Stimulated activated memory B cell treated with anti-CD40 and anti-IgM and Interleukin-4, amounts not matched to agents 10 μg/mL and 1 μg/mL and 100 μg/mL, for 72 hours (primary cell): ENCODE measurements at places on chromosomes 5 and 9.

DNA sequence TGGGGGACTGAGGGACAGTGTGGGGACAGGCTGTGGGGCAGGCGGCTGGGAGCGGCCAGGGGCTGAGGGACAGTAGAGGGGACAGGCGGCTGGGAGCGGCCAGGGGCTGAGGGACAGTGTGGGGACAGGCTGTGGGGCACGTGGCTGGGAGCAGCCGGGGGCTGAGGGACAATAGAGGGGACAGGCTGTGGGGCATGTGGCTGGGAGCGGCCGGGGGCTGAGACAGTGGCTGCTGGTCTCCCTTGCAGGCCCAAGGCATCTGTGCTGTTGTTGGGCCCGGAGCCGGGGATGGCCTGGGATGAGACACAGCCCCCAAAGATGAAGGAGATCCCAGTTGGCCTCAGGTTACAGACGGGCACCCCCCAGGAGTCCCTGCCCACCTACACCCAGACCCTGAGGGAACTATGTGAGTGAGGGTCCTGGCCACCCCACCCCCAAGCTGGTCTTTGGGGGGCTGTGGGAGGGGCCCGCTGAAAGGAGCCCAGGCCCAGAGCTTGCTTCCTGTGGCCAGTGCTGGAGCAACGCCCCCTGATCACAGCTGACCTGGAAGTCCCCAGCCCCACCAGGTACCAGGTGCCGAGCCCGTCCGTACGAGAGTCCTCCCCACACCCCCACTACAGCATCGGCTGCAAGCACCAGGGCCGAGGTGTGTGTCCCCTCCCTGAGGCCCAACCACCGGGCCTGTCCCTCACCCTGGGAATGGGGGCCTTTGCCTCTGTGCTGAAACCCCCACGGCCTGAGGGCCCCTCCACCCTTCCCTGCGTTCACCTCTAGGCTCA is 593 bp downstream of the STPG3 start:
- no peak for ATAC-seq

DNA sequence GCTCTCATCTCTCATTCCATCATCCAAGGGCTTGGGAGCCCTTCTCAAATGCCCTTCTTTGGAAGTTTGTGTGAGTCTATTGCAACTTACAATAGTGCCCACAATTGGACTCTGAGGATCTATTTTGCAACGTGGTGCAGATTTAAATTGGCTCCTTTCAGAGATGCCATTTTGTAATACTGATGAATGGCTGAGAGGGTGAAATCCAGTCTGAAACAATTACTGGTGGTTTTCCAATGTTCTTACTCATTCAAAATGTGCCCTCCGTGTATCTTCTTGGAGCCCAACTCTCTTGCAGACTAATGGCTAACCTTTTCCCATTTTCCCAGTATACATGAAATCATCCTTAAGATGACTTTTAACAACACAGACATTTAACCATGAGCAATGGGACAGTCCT is 6.1 kb downstream of the ZNF462 start:
- no peak for ATAC-seq

- peak; percentile 63 for ATAC-seq
Measured at GRCh38 chr5:109247986-109248385, 161.8 kb downstream of the PJA2 start.

DNA sequence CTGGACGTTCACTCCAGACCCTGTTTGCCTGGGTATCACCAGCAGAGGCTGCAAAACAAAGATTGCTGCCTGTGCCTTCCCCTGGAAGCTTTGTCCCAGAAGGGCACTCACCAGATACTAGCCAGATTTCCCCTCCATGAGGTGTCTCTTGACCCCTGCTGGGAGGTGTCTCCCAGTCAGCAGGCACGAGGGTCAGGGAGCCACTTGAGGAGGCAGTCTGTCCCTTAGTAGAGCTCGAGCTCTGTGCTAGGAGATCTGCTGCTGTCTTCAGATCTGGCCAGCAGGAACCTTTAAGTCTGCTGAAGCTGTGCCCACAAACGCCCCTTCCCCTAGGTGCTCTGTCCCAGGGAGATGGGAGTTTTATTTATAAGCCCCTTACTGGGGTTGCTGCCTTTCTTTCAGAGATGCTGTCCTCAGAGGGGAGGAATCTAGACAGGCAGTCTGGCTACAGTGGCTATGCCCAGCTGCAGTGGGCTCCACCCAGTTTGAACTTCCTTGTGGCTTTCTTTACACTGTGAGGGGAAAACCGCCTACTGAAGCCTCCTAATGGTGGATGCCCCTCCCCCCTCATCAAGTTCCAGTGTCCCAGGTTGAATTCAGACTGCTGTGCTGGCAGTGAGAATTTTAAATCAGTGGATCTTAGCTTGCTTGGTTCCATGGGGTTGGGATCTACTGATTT is 253.9 kb downstream of the SPATA31D1 start:
- ATAC-seq = no peak

- ATAC-seq = no peak
Measured at GRCh38 chr9:8890695-8891094, 1091.1 kb upstream of the DMAC1 start.

GRCh38 chr5:10684303-10685086 is 76.5 kb downstream of the DAP start:
- ATAC-seq = peak; percentile 84

- peak; percentile 6 for ATAC-seq
Measured at GRCh38 chr5:132011622-132012343, at the start of gene ACSL6. Gene ACSL6, minus strand, starts transcription at chr5:132011658. Its CDS starts 105 bp downstream, at chr5:132011553.

- ATAC-seq = peak; percentile 39
Measured at GRCh38 chr5:102778478-102778877, 23.4 kb downstream of the PAM start.

DNA sequence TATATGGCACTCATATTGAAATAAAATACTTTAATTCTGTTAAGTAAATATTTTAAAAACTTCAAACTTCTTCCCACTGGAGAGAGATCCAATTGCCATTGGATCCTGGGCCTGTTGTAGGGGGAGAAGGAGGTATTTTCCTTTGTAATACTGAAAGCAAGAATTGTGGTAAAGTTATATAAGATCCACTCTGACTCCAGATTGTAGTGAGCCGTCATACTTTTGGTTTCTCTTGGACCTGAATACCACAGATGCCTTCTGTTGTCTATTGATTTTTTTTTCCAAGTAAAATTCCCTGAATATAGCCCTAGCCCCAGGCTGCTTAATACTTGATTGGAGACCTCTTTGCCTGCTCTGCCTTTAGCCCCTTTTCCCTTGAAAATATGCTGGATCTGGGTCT is 86.9 kb downstream of the ATG10 start:
- no peak for ATAC-seq

- ATAC-seq = no peak
Measured at GRCh38 chr5:166342402-166342801, 1949.0 kb upstream of the WWC1 start.

DNA sequence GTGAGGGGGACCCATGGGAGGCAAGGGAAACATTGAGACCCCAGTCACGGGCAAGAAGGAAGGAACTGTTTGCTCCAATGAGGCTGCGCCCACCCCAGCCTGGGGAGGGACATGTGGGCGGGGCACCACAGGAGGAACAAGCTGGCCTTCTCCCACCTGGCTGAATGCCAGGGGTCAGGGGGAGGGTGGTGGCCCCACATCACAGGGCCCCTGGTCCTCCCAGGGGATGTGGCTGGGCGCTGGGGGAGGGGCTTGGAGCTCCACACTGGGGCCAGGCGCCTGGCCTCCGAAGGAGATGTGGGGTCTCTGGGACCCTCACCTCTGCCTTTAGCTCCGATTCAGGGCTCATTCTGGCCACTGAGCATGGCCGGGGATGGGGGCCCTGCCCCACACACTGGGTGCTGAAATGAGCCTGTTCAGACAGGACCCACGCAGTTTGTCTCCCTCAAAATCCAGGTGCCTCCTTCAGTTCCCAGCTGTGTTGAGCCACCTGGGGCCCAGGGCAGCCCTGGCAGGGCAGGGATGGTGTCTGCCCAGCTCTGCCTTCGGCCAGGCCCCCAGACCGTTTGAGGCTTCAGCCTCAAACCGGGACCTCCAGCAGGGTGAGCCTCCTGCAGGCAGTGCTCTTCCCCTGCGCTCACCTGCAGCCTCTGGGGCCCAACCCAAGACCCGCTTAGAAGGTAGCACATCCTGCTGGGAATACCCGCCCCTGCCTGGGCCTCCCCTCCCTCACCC is 33.2 kb upstream of the NOTCH1 start:
- ATAC-seq = peak; percentile 28

DNA sequence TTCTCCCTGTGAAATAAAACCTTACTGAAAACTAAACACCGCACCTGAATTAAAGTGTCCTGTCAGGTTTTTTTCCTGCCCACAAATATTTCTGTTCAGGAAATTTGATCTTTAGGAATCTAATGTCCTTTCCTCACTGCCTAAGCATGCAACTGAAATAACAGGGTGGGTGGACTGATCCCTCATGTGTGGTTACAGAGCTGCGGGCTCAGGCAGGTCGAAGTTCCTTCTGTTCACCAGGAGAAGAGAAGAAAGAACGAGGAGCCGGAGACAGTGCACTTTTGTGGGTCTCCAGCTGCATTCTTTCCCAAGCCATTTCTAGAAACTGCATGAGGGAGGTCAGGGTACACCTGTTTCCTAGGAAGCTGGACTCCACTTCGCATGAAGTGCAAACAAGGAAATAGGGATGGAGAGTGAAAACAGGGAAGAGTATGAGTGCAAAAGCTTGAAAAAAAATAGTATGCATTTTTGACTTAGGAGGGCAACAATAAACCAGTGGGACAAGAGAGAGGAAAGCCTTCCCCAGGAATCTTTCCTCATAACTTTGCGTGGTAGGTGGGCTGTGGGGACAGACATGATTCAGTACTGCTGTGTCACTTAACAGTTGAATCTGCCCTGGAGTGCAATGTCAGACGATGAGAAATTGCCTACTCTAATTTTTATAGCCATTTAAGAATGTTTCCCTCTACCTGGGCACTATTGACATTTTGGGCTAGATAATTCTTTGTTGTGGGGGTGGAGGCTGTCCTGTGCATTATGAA is 60.3 kb downstream of the GCNT1 start:
- no peak for ATAC-seq

- ATAC-seq = no peak
Measured at GRCh38 chr9:34224349-34224748, 45.5 kb downstream of the UBAP1 start.

DNA sequence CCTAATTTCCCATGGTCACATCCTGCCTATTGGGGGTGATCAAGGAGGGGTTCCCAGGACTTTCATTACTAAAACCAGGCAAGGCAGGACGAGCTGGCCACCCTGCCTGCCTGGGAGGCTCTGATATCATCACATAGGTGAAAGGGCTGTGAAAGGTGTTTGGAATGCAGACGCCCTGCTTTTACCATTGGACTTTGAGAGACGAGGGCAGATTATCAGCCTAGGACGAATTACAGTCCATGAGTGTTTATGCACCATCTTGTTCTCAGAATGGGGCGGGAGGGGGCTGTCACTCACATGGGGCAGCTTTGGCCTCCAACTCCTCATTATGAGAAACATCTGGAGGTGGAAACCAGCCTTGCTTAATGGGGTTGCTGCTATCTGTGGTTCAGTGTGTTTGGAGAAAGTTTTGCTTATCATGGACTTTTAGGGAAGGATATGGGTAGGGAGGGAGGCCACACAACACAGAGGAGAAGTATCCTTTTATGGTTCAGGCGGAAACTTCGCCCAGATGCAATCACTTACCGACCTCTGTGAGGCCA is 69.8 kb upstream of the UBTD2 start:
- ATAC-seq = no peak

DNA sequence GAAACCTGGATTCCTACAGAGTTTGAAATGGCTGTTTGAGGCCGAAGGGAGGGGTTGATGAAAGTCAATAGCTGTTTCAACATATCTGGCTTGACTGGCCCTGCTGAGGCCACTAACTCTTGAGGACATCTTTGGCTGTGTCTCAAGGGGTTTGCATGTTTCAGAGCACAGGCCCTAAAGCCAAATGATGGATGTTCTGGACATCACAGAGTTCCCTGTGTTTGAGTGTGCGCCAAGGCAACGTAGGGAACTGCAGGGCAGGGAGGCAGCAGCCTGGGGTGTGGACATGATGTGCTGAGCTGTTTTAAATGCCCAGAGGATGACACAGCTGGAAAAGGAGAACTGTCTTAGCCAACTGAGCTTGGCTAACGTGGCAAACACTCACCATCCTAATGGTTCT is 89.6 kb downstream of the RAPGEF1 start:
- no peak for ATAC-seq

- no peak for ATAC-seq
Measured at GRCh38 chr9:85004818-85005413, 335.4 kb downstream of the NTRK2 start.

DNA sequence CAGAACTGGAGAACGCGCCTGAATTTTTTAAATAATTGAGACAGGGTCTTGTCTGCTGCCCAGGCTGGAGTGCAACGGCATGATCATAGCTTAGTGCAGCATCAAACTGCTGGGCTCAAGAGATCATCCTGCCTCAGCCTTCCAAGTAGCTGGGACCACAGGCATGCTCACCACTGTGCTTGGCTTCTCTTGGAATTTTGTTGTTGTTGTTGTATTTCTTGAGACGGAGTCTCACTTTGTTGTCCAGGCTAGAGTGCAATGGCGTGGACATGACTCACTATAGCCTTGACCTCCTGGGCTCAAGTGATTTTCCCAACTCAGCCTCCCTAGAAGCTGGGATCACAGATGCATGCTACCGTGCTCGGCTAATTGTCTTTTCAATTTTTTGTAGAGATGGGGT is 58.4 kb upstream of the DAB2IP start:
- no peak for ATAC-seq

DNA sequence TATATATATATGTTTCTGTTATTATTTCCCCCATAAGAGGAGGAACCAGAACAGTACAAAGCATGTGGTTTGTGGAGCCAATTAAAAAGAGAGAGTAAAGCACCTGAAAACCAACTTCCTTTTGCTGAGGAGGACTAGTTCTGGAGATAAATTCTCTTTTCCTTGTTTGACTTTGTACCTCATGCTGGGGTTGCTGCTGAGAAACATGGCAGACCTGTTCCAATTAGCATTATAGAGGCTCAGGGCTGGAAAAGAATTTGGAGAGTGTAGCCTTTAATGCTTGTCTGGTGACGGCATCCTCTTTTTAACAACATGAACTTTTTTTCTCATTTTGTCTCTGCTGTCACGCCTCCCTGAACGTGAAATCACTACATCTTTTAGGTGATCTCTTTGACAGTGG is 32.8 kb upstream of the NMUR2 start:
- no peak for ATAC-seq
